ENCODE measurements at places on chromosomes 11 and 22.

GRCh38 chr11:68890490-68891231 is 13.0 kb downstream of the MRPL21 start:
- DNase-seq, result no peak
- H3K27ac ChIP-seq, result no peak overlapping the region
- H3K27me3 ChIP-seq, result no peaks in the 10 kb centered on the region
- H3K36me3 ChIP-seq, result peaks cover 23% of the 10 kb centered on the region

- H3K4me1 ChIP-seq, result no peaks in the 10 kb centered on the region
- no peaks in the 10 kb centered on the region for H3K36me3 ChIP-seq
- no peak overlapping the region for H3K27ac ChIP-seq
- no peaks in the 10 kb centered on the region for H3K27me3 ChIP-seq
Observed at GRCh38 chr11:9820260-9820659, 156.4 kb downstream of the SWAP70 start.

- peak; percentile 78 for DNase-seq
- peaks cover 65% of the 10 kb centered on the region for H3K4me1 ChIP-seq
- peak overlapping the region; percentile 57 for H3K4me3 ChIP-seq
- no peaks in the 10 kb centered on the region for H3K36me3 ChIP-seq
- no peaks in the 10 kb centered on the region for H3K27me3 ChIP-seq
Observed at GRCh38 chr11:69296890-69297786, 3.2 kb downstream of the MYEOV start.

- H3K27ac ChIP-seq, result no peak overlapping the region
- H3K4me1 ChIP-seq, result peaks cover 11% of the 10 kb centered on the region
- H3K27me3 ChIP-seq, result no peaks in the 10 kb centered on the region
- no peak for DNase-seq
- no peaks in the 10 kb centered on the region for H3K36me3 ChIP-seq
Observed at GRCh38 chr22:46652847-46653331, 32.7 kb downstream of the GRAMD4 start.

DNA sequence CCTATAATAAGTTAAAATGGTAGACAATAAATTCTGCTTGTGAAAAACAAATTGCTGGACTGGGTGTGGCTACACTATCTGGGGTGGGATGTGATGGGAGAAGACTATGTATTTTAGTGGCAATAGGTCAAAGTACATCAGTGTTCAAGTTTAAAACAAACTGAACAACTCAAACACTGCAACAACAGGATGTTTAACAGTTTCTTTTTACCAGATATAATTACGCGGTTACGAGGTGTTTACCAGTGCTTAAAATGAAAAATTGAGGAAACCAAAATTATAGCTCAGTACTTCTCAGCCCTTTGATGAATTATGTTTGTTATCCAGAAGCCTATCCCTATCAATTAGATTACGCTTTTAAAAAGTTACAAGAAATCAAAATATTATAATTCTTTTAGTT is 3.2 kb downstream of the PRDM10 start:
- no peak overlapping the region for H3K4me3 ChIP-seq
- no peak for DNase-seq
- H3K27me3 ChIP-seq, result no peaks in the 10 kb centered on the region

DNA sequence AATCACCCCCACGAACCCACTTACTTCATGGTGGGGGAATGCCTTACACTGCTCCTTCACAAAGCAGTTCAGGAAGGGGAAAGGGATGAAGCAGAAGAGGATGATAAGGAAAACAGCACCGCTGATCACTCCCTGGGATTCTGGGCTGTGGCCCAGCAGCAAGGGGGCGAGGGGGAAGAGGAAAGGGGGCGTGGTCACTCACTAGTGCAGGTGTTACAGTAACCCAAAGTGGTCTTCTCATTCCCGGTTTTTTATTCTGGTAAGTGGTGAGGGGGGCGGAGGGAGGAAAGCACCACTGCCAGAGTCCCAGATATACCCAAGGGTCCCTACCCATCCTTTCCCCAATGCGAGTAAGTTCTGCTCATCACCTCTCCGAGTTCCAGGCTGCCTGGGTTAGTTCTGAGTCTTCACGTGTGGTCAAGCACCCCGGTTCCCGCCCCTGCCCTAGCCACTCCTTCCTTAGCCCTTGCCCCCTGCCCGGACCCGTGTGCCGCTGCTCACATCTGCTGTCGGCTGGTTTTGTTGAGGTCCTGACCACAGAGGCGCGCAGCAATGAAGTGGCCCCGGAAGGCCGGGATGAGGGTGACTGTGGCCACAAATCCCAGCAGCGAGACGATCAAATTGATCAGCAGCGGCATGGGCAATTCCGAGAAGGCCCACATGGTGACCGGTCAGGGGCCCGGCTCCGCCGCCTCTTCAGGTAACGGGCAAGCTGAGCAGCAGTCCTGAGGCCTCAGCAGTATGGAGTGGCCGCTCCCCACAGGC is 477 bp downstream of the DPAGT1 start:
- no peak for DNase-seq
- peaks cover 35% of the 10 kb centered on the region for H3K4me1 ChIP-seq
- H3K4me3 ChIP-seq, result peak overlapping the region; percentile 87
- peaks cover 17% of the 10 kb centered on the region for H3K36me3 ChIP-seq
- H3K27me3 ChIP-seq, result no peaks in the 10 kb centered on the region

DNA sequence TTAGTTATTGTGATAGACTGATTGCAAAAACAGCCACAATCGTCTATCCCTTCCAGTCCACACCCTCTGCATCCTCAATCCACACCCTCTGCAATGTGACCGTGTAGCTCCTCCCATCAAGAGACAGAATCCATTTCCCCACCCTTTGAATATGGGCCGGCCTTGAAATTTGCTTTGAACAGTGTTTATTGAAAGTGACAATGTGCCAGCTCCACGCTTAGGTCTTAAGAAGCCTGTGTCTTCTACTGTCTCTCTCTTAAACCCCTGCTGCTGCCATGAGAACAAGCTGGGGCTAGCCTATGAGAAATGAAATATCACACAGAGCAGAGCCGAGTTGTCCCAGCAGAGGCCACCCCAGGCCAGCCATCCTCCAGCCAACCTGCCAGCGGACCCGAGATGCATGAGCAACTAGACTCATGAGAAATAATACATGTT is 22.3 kb upstream of the MICAL2 start:
- H3K27ac ChIP-seq, result no peak overlapping the region
- DNase-seq, result peak; percentile 21
- H3K4me1 ChIP-seq, result peaks cover 62% of the 10 kb centered on the region
- no peaks in the 10 kb centered on the region for H3K27me3 ChIP-seq

DNA sequence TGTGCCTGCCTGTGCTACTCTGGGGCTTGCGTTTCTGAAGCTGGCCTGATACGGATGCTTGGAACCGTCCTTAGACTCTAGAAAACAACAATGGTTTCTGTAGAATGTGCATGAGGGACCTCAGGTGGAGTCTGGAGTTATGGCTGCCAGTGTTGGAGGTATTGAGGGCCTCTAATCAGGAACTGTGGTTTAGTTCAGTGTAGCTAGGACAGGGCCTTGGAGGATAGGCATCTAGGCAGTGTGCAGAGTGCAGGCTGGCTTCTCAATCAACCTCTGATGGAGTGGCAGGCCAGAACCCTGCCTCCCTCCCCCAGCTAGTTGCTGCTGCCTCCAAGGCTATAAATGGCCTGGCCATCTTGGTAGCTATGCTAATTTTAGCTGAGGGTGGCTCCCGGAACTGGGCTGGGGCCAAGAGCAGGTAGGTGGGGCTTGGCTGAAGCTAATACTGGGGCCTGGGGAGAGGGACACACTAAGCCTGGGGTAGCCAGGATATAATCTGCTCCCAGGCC is 4.0 kb downstream of the STIM1 start:
- DNase-seq, result no peak
- no peaks in the 10 kb centered on the region for H3K27me3 ChIP-seq
- peaks cover 76% of the 10 kb centered on the region for H3K4me1 ChIP-seq

DNA sequence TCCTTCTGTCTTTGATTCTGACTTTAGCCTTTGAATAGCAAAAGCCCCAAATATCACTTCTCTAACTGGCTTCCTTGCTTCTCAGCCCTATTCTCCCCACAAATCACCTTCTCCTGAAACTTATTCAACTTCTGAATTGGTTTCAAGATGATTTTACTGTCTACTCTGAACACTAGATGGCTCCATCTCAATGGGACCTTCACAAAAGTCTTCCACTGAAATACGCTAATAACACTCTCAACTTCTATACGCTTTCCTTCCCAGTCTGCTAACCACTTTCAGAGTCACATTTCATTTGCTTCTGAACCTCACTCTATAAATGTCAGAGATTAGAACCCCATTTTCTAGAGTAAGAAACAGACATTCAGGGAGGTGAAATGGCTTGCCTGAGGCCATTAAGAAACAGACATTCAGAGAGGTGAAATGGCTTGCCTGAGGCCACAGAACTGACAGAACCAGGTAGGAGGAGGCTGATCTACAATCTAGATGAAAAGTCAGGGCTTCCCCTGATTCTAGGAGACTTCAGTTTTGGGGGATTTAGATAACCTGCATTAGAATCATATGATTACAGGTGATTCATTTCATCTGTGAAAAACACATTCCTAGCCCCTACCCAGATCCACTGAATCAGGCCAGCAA is 20.6 kb downstream of the MORC2 start:
- H3K4me1 ChIP-seq, result peaks cover 33% of the 10 kb centered on the region
- peak; percentile 41 for DNase-seq
- no peaks in the 10 kb centered on the region for H3K27me3 ChIP-seq
- no peak overlapping the region for H3K27ac ChIP-seq
- H3K36me3 ChIP-seq, result peaks cover 31% of the 10 kb centered on the region

DNA sequence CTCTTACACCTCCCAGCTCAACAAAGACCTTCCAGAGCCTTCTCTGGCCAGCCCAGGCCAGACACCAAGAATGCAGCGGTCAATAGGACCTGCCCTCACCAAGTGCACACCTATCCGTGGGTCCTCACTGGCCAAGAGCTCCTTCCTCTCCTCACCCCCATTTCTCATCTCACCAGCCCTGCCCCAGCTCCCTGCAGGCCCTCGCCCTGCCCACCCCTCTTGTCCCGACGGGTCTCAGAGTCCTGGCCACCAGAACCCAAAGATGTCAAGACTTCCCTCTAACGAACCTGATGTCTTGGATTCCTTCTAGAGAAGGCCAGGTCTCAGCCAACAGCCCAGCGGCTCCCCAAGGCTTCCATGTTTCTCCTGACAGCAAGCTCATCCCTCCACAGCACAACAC is 43.6 kb downstream of the IGF2 start:
- no peak overlapping the region for H3K4me3 ChIP-seq
- H3K27ac ChIP-seq, result no peak overlapping the region
- peaks cover 15% of the 10 kb centered on the region for H3K4me1 ChIP-seq
- H3K27me3 ChIP-seq, result peaks cover 3% of the 10 kb centered on the region

GRCh38 chr11:111541254-111542061 is 938 bp downstream of the LAYN start:
- H3K27ac ChIP-seq, result no peak overlapping the region
- H3K27me3 ChIP-seq, result peaks cover 34% of the 10 kb centered on the region
- peak overlapping the region; percentile 18 for H3K4me3 ChIP-seq
- no peaks in the 10 kb centered on the region for H3K36me3 ChIP-seq
- H3K4me1 ChIP-seq, result peaks cover 21% of the 10 kb centered on the region

DNA sequence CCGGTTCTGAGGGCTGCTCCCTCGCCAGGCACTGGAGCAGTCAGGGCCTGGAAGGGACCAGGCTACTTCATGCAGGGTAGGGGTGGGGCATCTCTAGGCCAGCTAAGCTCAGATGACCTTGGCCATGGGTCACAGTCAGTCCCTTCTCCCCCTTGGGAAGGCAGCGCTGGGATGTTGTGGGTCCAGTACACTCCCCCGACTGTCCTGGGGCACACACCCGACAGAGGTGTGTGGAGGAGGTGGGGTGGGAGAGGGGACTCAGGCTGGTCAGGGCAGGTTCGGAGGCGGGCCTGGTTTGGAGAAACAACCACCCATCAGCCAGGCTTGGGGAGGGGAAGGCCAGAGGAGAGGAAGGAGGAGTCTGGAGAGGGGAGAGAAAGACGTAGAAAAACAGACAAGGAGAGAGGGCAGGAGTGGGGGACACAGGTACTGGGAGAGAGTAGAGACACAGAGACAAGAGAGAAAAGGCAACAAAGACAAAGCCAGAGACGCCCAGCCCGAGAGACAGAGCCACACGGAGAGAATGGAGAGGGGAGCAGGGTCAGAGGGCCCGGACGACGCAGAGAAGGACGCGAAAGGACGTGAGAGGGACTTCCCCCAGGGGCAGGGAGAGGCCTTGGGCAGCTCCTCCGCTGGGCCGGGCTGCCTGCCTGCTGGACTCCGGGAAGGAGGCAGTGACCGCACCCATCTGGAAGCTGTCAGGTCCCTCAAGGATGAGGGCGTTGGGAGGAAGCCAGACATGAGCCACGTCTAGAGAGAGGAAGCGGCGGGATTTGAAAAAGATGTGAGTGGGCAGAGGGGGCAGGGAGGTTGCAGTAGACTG is 30.6 kb upstream of the TSKU start:
- no peaks in the 10 kb centered on the region for H3K4me1 ChIP-seq
- no peak for DNase-seq
- H3K27me3 ChIP-seq, result no peaks in the 10 kb centered on the region
- H3K27ac ChIP-seq, result no peak overlapping the region
- no peak overlapping the region for H3K4me3 ChIP-seq

DNA sequence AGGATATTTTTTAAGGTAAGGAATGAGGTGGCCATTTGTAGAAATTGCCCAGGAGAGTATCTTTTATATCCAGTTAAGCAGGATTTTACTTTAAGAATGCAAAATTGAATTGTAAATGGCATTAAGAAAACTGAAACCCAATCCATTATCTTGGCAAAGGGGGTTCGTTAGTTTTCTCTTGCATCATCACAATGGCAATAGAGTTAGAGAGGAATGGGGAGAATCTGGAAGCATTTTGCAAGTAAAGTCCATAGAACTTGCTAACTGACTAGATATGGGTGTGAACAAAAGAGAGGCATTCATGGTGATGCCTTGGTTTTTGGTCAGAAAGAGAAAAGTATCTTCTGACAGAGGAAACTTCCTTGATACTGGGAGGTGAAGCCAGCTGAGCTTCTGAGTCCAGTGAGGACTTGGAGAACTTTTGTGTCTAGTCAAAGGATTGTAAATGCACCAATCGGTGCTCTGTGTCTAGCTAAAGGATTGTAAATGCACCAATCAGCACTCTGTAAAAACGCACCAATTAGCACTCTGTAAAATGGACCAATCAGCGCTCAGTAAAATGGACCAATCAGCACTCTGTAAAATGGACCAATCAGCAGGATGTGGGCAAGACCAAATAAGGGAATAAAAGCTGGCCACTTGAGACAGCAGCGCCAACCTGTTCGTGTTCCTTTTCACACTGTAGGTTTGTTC is 3.6 kb upstream of the CCDC117 start:
- no peaks in the 10 kb centered on the region for H3K36me3 ChIP-seq
- H3K4me1 ChIP-seq, result peaks cover 8% of the 10 kb centered on the region
- DNase-seq, result no peak
- no peaks in the 10 kb centered on the region for H3K27me3 ChIP-seq

DNA sequence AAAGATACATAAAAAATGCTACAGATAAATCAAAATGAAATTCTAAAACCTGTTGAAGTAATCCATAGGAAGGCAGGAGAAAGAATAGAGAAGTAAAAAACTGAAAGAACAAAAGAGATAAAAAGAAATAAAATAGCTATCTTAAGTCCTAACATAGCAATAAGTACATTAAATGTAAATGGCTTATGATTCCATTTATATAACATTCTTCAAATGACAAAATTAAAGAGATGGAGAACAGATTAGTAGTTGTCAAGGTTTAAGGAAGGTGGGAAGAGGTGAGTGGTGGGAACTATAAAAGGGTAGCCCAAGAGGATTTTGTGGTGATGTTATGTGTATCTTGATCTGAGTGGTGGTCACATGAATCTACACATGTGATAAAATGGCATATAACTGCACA is 254.8 kb downstream of the FAM76B start:
- no peaks in the 10 kb centered on the region for H3K4me1 ChIP-seq
- H3K36me3 ChIP-seq, result no peaks in the 10 kb centered on the region
- H3K27me3 ChIP-seq, result no peaks in the 10 kb centered on the region
- H3K4me3 ChIP-seq, result no peak overlapping the region

- H3K36me3 ChIP-seq, result no peaks in the 10 kb centered on the region
- no peak overlapping the region for H3K4me3 ChIP-seq
- no peaks in the 10 kb centered on the region for H3K4me1 ChIP-seq
- H3K27me3 ChIP-seq, result no peaks in the 10 kb centered on the region
- no peak for DNase-seq
Observed at GRCh38 chr22:42412744-42413333, 19.4 kb downstream of the NFAM1 start.

Data from CD4-positive, alpha-beta memory T cell (primary cell).